Globus pallidus (tissue), 1 donor: ENCODE measurements at places on chromosomes 6 and 20.

GRCh38 chr6:21593412-21593926 lies at the start of gene SOX4:
TSS of gene SOX4 (plus strand) at chr6:21593751. CDS start at chr6:21594535, 784 bp downstream.
- DNase-seq: peak; percentile 89

GRCh38 chr6:144928847-144929246 lies 643.7 kb downstream of the UTRN start:
- no peak for DNase-seq

GRCh38 chr6:26332408-26332807 lies 32.6 kb upstream of the BTN3A2 start:
- no peak for DNase-seq

- DNase-seq: no peak
Observed at GRCh38 chr6:148525453-148525852, 182.8 kb downstream of the SASH1 start.

- no peak for DNase-seq
Observed at GRCh38 chr6:89536231-89536630, 102.3 kb downstream of the LYRM2 start.

DNA sequence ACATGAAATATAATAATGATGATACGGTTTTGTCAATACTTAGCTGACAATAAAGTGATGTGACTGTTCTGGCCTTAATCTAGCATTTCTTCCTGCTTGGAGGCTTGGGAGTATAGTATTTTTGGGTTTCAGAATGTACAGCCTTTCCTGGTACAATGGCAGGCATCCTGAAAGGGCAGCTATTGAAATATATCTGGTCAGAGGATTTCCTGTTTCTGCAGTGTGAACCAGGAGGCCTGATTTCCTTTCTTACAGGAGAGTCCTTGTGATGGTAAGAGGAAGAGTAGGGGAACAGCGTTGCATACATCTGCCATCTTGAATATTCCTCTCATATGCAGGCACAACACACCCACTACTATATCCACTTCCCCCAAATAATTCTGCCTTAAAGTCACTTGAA lies 93.7 kb downstream of the MYO6 start:
- no peak for DNase-seq

DNA sequence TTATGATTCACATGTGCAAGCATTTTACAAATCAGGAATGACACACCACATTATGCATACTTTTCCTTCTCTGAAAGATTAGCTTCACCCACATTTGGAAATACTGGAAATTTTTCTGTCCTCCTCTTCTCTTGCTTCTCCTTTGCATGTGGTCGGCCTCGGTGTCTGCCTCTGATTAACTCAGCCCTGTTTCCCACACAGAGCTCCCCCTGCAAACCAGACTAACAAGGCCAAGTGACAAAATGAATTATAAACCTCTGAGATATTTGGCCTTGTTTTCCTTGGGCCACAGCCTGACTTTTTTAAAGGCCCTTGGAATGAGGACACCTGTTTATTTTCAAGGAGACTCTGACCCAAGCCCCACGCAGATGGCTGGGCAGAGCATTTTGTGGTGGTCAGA lies 9.0 kb upstream of the CCN6 start:
- DNase-seq: no peak

GRCh38 chr20:32510601-32511357 lies 74.4 kb downstream of the NOL4L start:
- DNase-seq: no peak

GRCh38 chr20:53597030-53597482 lies 3.4 kb upstream of the ZNF217 start:
- peak; percentile 25 for DNase-seq

- DNase-seq: no peak
Observed at GRCh38 chr20:58852543-58853271, at the start of gene GNAS. TSS of gene GNAS (plus strand) at chr20:58852716.

GRCh38 chr20:40486297-40486696 lies 202.7 kb downstream of the MAFB start:
- no peak for DNase-seq

DNA sequence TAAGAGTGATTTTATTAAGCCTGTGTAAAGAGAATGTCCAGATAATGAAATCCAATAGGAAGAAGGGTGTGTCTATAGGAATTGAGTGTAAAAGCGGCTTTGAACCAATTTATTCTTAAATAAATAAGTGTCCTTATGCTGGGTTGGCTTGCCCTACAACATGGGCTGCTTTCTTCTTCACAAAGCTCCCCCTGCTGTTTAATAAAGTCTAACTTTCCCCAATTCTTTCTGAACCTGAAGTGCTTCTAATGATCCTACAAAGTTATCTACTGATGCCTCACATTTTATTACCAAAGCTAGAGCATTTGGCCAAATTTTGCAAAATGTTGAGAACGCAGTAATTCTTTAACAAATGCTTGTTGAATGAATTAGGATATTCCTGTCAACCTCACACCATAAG lies 36.3 kb upstream of the SIRT5 start:
- DNase-seq: peak; percentile 67

DNA sequence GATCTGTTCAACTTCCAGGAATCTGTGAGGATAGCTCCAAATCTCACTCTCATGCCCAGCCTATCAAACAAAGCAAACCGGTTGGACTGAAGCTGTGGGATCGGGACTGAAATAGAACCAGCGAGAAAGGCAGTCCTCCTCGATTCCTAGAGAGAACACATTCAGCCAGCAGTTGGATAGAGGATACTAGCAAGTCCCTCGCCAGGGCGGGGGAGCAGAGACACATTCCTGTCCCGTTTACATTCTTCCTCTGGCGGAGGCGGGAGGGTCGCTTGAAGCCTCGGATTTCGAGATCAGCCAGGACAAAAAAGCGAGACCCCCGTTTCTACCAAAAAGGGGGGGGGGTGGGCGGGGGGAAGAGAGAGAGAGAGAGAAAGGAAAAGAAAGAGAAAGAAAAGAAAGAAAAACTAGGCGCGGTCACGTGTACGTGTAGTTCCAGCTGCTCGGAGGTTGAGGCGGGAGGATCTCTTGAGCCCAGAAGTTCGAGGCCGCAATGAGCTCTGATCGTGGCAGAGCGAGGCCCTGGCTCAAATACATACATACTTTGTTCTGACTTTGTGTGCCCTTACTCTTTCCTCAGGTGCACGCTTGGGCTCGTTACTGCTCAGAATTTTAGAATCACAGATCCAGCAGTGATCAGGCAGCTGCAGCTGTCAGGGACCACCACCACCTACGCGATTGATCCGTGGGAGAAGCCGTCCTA lies 19.5 kb downstream of the ZNF311 start:
- peak; percentile 88 for DNase-seq

DNA sequence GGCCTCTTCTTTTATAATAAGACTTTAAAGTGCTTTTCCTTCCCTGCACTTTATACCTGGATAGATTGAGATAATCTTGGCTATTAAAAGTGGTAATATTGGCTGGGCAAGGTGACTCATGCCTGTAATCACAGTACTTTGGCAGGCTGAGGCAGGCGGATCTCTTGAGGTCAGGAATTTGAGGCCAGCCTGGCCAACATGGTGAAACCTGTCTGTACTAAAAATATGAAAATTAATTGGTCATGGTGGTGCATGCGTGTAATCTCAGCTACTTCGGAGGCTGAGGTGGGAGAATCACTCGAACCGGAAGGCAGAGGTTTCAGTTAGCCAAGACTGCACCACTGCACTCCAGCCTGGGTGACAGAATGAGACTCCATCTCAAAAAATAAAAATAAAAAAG lies 197.1 kb upstream of the RGS17 start:
- DNase-seq: no peak

DNA sequence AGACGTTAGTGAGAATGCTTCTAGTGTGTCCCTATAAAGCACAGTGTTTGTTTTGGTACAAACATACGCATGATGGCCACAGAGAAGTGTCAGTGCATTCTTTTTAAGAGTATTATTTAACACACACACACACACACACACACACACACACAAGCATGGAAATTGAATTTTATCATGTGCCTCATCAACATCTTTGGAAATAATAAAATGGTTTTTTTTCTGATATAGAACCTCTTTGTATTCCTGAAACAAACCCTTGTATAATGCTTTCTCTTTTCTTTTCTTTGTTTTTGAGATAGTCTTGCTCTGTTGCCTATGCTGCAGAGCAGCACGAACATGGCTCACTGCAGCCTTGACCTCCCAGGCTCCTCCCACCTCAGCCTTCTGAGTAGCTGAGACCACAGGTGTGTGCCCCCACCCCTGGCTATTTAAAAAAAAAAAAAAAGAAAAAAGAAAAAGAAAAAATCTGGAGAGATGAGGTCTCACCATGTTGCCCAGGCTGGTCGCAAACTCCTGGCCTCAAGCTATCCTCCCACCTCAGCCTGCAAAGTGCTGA lies 116.2 kb upstream of the SYNDIG1 start:
- DNase-seq: peak; percentile 58

- no peak for DNase-seq
Observed at GRCh38 chr6:5063617-5064016, 21.5 kb upstream of the PPP1R3G start.

DNA sequence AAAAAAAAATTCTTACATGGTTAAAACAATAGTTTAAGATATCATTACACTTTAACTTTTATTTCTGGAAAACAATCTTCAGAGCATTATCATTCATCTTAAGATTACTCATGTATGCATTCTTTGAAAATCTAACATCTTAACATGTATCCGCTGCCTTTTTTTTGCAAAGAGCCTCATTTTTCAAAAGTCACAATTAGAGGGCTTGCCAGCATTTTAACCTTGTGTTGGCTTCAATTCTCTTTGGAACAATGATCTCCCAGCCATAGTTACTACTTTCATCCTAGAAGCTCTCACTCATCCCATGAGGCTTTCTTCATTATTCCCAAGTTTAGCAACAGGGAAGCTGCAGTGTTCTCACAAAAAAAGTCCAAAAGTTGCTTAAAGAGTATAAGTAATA lies 330.8 kb downstream of the BCKDHB start:
- no peak for DNase-seq
